ENCODE measurements at places on chromosomes 2 and 18.
A peak's percentile ranks its signal among the peaks of the same experiment; 100 is the strongest.

DNA sequence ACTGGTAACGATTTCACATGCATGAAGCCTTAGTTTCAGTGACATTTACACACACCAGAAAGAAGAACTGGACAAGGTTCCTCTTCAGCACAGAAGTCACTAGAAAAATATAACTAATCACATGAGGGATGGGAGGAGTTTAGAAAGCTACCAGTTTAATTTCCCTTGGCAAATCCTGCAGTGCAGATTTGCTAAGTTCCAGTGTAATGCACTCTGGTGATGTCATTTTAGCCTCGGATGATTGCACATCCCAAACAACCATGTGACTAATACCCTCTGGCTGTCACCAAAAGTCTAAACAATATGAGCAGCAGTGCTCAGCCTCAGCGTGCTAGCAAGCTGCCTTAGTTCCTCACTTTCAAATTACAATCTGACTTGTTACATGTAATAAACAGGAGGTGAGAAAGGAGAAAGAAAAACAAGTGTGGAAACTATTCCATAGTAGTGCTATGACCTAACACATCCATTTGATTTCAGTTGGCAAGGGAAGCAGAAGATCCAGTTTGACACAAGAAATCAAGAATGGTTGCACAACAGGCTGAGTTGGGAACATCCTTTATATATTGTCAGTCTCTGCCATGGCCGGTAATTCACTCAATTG lies 35.3 kb upstream of the PPP1CB start:
- DNase-seq, result peak; percentile 60

DNA sequence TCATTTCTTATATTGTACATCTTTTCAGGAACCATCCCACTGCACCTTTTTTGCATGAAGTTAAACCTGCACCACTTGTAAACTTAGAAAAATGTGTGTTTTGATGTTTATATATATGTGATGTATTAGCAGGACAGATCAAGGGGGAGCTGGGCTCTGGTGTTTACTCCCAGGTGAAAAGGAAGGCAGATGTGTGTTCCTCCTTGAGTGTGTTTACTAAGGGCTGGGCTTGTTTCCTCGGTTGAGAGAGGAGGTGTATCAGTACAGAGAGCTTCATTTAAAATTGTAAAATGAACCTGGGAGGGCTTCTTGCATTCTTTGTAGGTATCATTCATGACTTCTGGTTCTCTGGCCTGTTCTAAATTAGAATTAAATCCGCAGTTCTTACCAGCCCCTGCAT lies 14.8 kb downstream of the LPIN1 start:
- DNase-seq, result no peak

- peak; percentile 30 for DNase-seq
Measured at GRCh38 chr2:119823734-119824334, 64.1 kb downstream of the PTPN4 start.

- no peak for DNase-seq
Measured at GRCh38 chr2:120108749-120109148, 95.9 kb downstream of the EPB41L5 start.

DNA sequence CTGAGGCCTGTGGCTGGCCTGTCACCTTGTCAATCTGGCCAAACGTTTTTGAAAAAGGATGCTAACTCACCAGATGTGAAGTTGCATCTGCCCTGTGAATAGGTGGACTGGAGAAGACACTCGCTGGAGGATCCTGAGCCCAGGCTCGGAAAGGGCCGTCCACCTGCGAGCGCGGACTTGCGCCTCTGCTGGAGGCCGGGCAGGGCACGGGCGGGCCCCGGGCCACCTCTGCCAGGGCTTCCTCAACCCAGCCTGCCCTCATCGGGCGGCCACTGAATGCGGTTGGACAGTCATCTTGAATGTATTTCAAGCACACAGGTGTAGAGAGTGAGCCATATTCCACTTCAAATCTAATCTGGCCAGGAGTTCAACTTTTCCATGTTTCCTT lies 83.9 kb downstream of the FAM210A start:
- no peak for DNase-seq

DNA sequence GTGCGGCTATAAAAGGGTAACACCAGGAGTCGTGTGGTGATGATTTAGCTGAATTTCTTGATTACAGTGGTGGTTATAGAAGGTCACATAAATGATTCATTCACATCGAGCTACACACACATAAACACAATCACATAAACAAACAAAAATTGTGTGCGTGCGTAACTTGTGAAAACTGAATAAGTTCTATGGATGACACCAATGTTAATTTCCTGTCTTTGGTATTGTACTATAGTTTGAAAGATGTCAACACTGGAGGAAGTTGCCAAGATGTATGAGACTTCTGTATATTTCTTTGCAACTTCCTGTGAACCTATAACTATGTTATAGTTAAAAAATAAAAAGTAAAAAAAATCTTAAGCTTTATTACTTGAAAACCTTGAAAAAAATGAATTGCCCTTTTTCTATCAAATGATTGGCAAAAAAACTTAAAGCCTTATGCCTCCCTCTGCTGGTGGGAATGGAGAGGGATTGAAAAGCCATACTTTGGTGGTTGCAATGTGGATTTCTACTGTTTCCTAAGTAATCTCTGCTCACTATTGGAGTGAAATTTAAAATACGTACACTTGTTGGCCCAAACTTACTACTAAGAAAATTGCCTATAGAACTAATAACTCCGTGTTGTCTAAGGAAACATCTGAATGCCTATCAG lies 227.7 kb downstream of the RPIA start:
- DNase-seq, result no peak

- no peak for DNase-seq
Measured at GRCh38 chr2:42901076-42901640, 108.8 kb upstream of the HAAO start.

DNA sequence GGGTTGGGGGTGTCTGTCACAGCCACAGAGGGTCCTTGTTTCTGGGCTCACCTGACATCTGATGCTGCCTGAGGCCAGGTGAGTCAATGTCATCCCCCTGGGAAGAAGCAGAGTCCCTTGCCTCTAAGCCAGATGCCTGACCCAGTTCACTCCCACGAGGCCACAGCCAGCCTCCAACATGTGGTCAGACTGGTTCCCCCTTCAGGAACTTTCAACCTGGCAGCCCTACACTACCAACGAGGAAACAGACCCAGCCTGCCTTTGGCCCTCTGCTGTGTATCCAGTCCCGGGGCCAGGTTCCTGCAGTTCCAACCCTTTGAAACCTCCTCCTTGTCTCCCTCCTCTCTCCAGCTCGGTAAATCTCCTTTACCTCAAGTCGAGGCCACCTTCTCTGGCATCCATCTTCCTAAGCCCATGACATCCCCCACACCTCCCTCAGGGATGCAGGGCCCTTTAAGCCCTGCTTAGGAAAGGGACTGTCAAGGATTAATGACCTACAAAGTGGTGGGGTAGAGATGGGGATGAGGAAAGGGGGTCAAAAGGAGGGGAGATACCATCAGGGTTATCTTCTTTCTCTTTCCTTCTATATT lies 49.2 kb upstream of the SMAD2 start:
- no peak for DNase-seq

- DNase-seq, result no peak
Measured at GRCh38 chr2:200321780-200322534, 15.5 kb downstream of the SPATS2L start.

DNA sequence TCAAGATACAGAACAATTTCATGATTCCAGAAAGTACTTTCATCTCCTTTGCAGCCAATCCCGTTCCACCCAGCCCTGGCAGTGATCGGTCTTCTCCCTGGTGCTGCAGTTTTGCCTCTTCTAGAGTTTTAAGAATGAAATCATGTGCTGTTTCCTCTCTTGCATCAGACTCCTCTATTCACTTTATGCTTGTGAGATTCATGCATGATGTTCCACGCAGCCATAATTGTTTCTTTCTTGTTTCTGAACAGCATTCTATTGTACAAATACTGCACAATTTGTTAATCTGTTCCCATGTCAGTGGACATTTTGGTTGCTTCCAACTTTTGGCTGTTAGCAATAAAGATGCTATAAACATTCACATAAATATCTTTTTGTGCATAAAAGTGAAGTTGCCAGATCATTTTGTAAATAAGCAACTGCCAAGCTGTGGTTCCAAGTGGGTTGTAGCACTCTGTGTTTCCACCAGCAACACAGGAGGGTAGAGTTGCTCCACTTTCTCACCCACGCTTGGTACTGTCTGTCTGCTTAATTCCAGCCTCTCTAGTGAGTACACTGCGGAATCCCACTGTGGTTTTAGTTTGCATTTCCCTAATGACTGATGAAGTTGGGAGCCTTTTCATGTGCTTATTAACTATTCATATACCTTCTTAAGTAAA lies 104.5 kb downstream of the TWIST2 start:
- DNase-seq, result no peak

DNA sequence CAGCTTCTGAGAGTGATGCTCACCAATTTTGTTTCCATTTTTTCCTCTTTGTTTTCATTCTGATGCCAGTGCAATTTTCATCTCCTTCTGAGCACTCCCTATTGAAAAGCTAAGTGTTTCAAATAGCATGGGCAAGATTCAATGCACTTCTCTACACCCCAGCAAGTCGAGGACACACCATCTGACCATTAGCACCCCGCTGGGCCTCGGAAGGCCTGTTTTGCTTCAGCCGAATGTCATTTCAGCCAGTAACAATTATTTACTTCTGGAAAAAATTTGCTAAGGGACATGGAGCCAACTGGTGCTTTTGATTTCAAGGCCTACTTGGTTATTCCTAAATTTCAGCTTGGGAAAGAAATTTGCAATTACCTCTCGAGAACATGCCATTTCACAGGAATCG lies 392.4 kb downstream of the RNF144A start:
- DNase-seq, result no peak

DNA sequence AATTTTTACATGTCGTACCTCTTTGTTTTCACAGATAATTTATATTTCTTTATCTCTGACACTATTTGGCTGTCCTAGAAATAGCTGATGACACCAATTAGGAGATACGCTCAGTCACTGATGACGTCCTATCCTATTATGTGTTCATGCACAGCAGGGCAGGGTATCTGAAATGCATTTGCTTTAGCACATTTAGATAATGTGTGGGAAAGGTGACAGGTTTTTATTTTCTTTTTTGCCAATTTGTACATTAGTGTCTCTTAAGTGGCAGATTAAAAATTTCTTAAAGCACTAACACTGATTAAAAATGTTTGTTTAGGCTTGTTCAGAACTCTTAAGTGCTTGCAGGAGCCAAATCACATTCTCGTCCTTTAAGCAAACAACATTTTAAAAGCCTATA lies 39.7 kb downstream of the CDC42EP3 start:
- no peak for DNase-seq

DNA sequence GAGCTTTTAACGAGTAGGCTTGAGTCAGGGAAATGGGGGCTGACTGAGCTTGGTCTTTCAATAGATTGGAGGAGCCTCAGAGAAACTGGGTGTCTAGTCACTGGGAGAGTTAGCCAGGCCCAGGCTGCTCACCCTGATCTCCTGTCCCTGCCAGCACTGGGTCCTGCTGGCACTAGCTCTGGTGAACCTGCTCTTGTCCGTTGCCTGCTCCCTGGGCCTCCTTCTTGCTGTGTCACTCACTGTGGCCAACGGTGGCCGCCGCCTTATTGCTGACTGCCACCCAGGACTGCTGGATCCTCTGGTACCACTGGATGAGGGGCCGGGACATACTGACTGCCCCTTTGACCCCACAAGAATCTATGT lies 720 bp downstream of the KRTCAP3 start:
- DNase-seq, result no peak

GRCh38 chr2:223196331-223196730 lies 144.3 kb downstream of the KCNE4 start:
- DNase-seq, result no peak

GRCh38 chr2:71526141-71526540 lies 72.8 kb downstream of the DYSF start:
- no peak for DNase-seq

Measured in GF-D8 (cell line).